ENCODE measurements at places on chromosomes 12 and 14.
A peak's percentile ranks its signal among the peaks of the same experiment; 100 is the strongest.

GRCh38 chr12:113903381-113903863, 62.7 kb downstream of the RBM19 start:
- no peak for DNase-seq

GRCh38 chr14:35822501-35822900, 3.6 kb upstream of the BRMS1L start:
- DNase-seq, result no peak

- no peak for DNase-seq
These were observed 5.0 kb downstream of the MGST1 start for GRCh38 chr12:16352481-16352880.

GRCh38 chr12:56336361-56337167, 2.1 kb upstream of the IL23A start:
- peak; percentile 48 for DNase-seq

DNA sequence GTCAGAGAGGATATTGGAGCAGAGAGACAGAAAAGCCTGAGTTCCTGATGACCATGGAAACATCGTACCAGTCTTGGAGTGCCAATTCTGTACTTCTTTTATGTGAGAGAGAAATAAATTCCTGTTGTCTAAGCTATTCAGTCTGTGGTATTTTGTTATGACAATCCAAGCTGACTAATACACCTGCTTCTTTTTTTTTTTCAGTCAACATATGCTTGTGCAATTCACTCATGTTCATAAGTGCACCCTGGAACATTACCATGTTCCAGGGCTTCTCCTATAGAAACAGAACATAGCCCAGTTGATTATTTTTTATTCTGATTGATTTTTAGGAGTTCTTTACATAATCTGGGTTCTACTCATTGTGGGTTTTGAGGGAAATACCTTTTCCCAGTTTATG, 1.7 kb upstream of the CHPT1 start:
- DNase-seq, result no peak

- DNase-seq, result peak; percentile 3
These were observed 317.4 kb upstream of the DDHD1 start for GRCh38 chr14:53470351-53471043.

DNA sequence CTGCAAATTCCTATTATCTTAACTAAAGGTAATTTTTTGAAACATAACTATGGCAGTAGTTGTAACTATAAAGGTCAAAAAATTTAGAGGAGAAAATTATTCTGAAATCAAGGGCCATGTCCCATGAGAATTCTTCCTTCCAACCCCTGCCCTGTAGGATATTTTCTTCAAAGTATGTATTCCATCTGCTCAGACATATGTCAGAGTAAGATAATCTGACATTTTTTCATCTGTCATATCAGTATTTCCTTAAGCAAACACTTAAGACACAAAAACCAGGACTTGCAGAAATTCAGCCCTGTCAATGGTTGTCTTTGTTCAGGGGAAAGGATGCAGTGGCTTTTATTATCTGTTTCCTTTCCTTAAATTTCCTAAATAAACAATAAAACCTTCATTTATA, 36.3 kb downstream of the ACSS3 start:
- no peak for DNase-seq

- DNase-seq, result no peak
These were observed 598.5 kb upstream of the LMO3 start for GRCh38 chr12:17204289-17205054.

GRCh38 chr12:113934946-113935345, 31.2 kb downstream of the RBM19 start:
- no peak for DNase-seq

GRCh38 chr14:30896435-30896834, 22.1 kb downstream of the COCH start:
- no peak for DNase-seq

DNA sequence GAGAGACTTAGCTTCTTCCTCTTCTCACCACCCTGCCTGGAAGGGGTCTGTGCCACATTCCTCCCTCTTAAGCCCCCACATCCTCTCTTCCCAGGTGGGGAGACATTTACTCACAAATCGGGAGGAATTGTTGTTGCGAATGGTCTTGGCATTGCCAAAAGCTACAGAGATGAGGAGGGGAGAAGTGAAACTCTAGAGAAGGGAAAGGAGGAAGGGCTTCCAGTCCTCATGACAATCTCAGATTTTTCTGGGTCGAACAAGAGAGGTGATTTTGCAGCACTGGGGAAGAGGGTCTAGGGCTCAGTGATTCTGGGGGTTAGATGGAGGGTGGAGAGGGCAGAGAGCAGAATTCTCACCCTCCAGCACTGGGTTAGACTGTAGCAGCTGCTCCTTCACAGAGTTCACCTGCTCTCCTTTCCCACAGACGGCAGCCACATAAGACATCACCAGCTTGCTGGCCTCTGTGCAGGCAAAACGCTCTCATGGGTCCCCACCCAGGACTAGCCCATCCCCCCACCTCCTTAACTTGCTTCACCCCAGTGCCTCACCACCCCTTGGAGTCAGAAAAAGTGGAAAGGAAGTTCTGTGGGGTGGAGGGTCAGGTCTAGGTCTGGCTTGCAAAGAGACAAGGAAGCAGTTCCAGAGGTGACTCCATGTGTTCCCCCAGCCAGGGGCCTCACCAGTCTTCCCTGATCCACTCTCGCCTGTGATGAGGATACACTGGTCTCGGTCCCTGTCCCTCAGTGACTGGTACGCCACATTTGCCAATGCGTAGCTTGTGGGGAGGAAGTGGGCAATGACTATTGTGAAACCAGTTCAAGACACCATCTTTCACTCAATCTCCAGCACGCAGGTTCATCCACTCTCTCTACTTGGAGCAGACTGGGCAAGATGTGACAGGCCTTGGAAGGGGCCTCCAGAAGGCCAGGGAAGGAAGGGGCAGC, 2.7 kb downstream of the MYO1A start:
- no peak for DNase-seq

GRCh38 chr14:100201701-100202100, 37.2 kb upstream of the YY1 start:
- DNase-seq, result no peak

GRCh38 chr14:90034835-90035525, 26.8 kb upstream of the KCNK13 start:
- DNase-seq, result no peak

GRCh38 chr12:47318963-47319362, 239.2 kb upstream of the AMIGO2 start:
- DNase-seq, result no peak

DNA sequence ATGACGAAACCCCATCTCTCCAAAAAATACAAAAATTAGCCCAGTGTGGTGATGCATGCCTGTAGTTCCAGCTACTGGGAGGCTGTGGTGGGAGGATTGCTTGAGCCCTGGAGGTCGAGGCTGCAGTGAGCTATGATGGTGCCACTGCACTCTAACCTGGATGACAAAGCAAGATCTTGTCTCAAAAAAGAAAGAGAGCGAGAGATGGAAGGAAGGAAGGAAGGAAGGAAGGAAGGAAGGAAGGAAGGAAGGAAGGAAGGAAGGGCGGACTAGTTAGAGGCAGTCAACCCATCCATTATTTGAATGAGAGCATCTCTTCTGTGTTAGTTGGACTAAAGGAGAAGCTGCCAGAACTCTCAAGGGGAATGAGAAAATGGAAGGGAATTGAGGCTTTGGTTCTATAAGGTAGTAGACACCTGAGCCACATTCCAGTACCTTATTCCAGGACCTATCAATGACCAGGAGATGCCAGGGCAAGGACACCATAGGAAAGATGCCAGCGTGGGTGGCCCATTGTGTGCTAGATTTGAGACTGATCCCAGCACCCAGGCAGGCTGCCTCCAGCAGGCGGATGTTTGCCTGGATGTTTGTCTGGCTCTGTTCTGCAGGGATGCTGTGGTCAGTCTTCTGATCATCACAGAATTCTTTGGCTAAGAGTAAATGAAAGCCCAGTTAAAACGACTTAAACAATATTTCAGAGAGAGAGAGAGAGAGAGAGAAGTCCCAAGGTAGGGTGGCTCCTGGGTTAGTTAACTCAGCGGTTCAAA, 11.5 kb upstream of the P2RX7 start:
- no peak for DNase-seq

DNA sequence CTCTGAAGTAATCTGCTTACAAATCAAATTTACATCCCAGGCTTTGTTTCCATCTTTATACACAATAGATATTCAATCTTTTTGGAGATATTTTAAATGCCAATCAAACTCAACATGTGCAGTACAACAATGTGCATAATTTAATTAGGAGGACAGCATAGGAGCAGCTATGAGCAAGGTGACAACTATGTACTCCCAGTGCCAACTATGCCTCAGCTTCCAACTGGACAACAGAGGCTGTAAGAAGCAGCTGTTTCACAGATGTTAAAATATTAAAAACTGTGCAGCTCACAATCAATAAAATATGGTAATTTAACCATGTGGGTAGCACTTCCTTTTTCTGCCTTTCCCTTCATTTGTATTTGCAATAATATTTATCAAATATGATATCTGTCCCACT, 99.9 kb downstream of the ST8SIA1 start:
- no peak for DNase-seq

DNA sequence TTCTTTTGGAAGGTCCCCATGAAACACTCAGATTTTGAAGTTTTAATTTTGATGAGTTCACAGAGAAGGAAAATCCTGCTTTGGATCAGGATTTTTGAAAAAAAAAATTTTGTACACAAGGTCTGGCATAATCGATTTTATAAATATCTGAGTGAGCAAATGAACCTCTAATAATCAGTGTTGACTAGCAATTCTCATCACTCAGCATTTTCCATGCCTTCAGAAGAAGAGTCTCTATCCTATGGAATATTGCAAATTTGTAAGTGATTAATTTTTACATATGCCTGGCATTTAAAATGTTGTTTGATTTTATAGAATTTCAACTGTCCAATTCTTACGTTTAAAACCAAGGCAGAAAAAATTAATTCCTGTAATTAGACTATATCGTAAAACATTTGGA, 30.5 kb upstream of the REP15 start:
- DNase-seq, result no peak

DNA sequence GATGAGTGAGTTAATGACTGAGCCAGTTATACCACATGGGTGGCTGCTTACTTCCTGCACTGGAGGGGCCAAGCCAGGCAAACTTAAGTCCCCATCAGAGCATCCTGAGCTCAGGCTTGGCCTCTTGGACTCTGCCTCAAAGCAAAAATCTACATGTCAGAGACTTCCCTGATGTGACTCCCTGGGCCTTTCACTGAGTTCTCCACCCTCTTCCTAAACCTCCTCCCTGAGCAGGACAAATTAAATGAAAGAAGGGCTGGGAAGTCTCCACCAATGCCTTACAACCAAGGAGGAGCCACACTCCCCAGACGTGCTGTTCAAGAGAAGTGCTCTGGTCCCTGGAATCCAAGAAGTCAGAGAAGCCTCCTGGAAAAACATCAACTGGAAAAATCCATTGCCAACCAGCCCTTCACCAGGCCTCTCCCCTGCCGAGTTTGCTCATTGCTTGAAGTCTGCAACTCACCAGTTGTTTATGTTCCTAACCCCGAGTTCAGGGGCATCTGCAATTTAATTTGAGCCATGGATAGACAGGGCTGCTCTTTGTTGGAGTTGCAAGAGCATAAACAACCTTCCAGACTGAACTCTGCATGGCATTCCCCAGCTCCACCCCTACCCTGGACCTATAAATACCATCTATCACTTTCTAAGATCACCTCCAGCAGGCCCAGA, 160.5 kb downstream of the ANO2 start:
- peak; percentile 32 for DNase-seq

GRCh38 chr12:65876161-65876560, 51.9 kb downstream of the HMGA2 start:
- no peak for DNase-seq

DNA sequence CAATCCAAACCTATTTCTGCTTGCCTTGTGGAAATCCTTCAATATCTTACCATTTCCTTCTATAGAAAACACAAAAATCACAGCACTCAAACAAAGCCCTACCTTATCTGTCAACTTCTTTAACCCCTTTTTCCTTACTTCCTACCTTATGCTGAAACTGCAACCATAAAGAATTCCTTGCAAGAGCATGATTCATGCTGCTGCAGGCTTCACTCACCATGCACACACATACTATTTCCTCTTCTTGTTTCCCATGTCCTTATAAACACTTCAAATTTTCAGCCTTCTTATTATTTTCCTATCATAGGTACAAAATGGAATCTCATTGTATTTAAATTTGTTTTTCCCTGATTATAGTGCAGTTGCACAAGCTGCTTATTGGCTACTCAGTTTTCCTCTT, 23.3 kb downstream of the LMNTD1 start:
- DNase-seq, result no peak

DNA sequence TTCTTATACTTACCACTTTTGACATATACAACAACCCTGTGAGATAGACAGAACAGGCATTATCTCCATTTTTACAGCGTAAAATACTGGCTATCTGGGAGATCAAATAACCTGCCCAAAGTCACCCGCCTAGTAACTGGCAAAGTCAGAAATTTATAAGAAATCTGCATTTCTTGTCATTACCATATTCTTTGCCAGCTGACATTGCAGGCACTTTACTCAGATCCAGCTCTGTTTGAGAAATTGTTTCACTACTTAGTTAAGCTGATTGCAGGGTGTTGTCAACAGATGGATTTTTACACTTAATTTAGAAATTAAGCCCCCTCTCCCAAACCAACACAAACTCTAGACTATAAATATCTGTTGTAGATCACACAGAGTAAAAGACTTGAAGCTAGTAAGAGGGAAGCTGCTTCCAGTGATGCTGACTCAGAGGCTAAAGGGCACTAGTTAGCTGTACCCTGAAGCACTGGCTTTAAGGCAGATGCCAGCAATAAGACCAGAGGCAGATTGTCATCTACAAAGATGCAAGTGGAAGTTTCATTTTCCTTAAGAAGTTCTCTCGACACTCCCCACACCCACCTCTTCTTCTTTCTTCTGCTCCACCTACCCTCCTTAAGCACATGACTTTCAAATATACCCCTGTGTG, 153.1 kb downstream of the ANO6 start:
- no peak for DNase-seq

DNA sequence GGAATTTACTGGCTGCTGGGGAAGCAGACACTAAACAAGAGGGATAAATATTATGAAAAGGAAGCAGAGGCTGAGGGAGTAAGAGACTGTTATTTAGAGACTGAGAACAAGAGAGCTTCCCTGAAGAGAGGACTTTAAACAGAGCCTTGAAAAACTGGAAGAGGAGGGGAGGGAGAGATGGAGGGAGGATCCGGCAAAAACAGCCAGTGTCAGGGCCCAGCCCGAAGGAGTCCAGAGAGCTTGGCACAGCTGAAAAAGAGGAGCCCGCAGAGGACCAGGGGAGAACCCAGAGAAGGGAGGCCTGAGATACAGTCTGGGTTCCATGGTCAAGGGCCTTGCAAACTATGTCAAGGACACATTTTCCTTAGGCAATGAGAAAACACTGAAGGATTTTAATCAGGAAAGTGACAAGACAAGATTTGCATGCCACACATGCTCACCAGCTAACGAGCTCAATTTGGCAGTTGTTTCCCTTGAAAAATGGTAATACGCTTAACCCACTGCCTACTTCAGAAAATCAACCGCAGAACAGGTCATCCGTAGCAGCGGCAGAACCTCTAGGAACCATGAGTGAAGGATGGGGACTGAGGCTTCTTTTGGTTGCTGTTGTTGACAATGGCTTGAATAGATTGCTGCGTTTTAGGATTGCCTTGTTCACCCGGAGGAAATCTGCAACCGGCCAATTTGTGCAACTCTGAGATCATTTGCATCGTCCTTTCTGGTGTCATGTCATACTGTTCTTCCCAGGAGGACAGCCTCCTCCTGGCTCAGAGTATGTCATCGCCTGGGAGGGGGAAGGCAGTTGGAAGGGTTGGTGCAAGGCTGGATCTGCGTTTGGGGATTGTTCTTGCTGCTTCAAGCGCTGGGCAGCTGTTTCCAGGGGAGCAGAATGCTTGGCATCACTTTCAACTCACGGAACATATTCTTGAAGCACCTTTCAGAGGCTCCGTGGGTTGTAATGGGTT, 108.2 kb downstream of the PRMT8 start:
- DNase-seq, result no peak

GRCh38 chr12:93484315-93484981, 17.1 kb downstream of the MRPL42 start:
- no peak for DNase-seq

- DNase-seq, result no peak
These were observed 11.6 kb downstream of the CKB start for GRCh38 chr14:103510724-103511693.

Measured in ELF-1 (cell line).